ENCODE measurements at places on chromosomes 16 and 17.

DNA sequence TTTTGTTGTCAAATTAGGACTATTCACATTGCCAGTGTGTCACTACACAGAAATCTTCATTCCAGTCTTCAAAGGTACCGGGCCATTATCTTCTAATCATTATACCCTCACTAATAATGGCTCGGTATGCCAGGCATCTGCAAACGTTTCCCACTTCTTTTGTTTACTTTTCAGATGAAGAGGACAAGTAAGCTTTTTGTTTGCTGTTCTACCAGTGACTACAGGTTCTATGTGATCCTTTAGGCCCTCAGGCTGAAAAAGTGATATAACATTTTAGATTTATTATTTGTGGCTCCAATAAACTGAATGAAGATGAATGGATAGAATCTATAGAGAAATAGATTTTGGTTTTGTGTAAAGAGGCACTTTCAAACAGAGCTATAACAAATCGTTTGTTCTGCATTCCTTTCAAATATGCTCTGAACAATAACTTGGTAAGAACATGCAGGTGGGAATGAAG, 403 bp upstream of the KRTAP3-1 start:
- peak; percentile 8 for DNase-seq

- DNase-seq, result no peak
These were observed 88.9 kb upstream of the ATF7IP2 start for GRCh38 chr16:10296956-10297340.

GRCh38 chr16:7343243-7343642, 10.6 kb downstream of the RBFOX1 start:
- DNase-seq, result no peak

- DNase-seq, result no peak
These were observed 33.4 kb downstream of the PRMT7 start for GRCh38 chr16:68344252-68344651.

DNA sequence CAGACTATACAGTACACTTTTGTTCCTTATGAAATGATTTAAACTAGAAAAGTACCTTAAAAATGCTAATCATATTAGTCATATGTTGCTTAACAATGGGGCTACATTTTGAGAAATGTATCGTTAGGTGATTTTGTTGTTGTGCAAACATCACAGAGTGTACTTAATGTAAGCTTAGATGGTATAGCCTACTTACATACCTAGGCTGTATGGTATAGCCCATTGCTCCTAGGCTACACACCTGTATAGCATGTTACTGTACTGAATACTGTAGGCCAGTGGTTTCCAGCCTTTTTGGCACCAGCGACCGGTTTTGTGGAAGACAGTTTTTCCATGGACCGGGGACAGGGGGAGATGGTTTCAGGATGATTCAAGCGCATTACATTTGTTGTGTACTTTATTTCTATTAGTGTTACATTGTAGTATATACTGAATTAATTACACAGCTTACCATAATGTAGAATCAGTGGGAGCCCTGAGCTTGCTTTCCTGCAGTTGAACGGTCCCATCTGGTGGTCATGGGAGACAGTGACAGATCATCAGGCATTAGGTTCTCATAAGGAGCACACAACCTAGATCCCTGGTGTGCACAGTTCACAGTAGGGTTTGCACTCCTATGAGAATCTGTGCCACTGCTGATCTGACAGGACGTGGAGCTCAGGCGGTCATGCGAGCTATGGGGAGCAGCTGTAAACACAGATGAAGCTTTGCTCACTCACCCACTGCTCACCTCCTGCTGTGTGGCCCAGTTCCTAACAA, 35.0 kb upstream of the MRC2 start:
- no peak for DNase-seq

- DNase-seq, result no peak
These were observed 19.0 kb downstream of the ACOX1 start for GRCh38 chr17:75959839-75960511.

- no peak for DNase-seq
These were observed 83.4 kb downstream of the COX10 start for GRCh38 chr17:14152721-14153120.
